Naive thymus-derived CD8-positive, alpha-beta T cell (primary cell): ENCODE measurements at places on chromosomes 1 and 21. TPM values are rescaled to one million over a fixed set of nuclear protein-coding genes. Genes with fewer than 3 reads are reported as not detected.

DNA sequence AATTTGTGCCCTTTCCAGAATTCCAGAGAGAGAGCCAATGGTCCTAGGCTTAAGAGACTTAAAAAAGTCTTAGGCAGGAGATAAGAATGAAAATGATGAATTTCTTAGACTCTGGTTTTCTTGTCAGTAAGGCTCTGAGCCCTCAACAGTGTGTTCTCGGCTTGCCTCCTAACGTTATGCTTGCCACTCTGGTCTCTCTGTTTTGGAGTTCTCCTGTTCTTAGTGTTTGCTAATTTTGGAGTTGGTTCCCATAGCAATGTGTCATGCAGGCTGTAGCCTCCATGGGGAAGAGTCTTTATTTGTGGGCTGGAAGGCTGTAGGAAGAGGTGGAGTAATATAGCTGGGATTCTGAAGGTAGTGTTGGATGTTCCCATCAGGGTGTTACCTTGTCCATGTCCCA, 19.9 kb downstream of the TBX19 start:
- no peak overlapping the region for H3K4me3 ChIP-seq
- H3K27me3 ChIP-seq: no peaks in the 10 kb centered on the region
- H3K4me1 ChIP-seq: no peaks in the 10 kb centered on the region
- H3K27ac ChIP-seq: no peak overlapping the region
- H3K36me3 ChIP-seq: no peaks in the 10 kb centered on the region

DNA sequence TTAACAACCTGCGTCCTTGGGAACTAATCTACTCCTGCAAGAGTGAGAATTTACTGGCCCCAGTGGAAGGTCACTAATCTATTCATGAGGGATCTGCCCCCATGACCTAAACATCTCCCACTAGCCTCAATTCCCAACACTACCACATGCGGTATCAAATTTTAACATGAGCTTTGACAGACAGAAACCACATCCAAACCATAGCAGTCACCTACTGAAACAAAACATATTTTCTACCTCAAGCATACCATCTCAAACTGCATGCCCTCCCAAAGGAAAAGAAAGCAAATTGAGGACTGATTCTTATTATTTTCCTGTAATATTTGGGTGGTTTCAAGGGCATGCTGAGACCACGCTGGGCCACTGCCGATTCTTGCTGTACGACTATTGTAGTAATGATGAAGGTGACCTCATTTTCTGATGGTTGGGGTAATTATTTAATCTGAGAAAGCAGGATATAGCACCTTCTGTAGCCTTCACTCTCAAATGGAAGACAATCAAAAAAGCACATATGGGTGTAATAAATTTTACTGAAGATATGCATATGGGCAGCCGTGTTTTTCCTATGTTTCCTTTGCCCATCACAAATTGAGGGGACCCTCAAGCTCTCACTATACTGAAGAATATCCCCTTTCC, 13.2 kb upstream of the GBP5 start:
- H3K4me1 ChIP-seq: peaks cover 71% of the 10 kb centered on the region
- no peak for DNase-seq
- no peaks in the 10 kb centered on the region for H3K27me3 ChIP-seq

- DNase-seq: no peak
- H3K36me3 ChIP-seq: peaks cover 1% of the 10 kb centered on the region
- no peaks in the 10 kb centered on the region for H3K4me1 ChIP-seq
Observed at GRCh38 chr1:232767305-232768074, 37.7 kb upstream of the MAP10 start.

- H3K4me1 ChIP-seq: no peaks in the 10 kb centered on the region
- no peak for DNase-seq
- no peak overlapping the region for H3K27ac ChIP-seq
- no peak overlapping the region for H3K4me3 ChIP-seq
Observed at GRCh38 chr1:230495076-230495475, 68.9 kb upstream of the PGBD5 start.

DNA sequence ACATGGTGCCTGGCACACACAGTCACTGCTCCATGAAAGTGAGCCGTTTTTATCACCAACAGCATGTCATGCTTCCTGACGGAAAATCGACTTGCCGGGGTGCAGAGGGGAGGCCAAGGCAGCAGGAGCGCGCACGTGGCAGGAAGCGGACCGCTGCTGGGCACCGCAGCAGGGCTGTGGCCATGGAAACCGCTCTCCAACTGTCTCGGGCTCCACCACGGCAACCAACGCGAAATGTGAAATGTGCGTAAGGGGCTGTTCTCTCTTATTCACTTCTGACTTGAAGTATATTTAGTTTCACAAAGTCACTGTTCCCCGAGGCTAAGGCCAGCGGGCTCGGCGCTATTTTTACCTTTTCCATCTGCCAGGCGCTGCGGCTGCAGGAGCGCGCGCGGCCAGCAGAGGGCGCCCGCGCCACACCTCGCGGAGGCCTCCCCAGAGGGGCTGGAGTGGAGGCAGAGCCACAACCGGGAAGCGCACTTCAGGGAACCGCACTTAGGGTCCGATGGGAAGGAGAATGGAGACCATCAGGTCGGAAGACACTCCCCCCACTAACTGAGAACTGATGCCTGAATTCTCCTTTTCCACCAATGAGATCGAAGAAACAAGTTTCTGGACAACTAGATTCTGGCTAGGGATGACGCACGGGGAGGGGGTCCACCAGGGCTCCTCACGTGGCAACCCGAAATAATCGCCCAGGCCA, 19.7 kb downstream of the RCC2 start:
- H3K36me3 ChIP-seq: peaks cover 99% of the 10 kb centered on the region
- peaks cover 13% of the 10 kb centered on the region for H3K4me1 ChIP-seq
- no peak overlapping the region for H3K4me3 ChIP-seq
- H3K27me3 ChIP-seq: no peaks in the 10 kb centered on the region
- H3K27ac ChIP-seq: peak overlapping the region; percentile 29

- no peak for DNase-seq
- H3K36me3 ChIP-seq: no peaks in the 10 kb centered on the region
- H3K4me1 ChIP-seq: no peaks in the 10 kb centered on the region
- no peaks in the 10 kb centered on the region for H3K27me3 ChIP-seq
- no peak overlapping the region for H3K27ac ChIP-seq
Observed at GRCh38 chr1:106254748-106255147, 801.7 kb upstream of the PRMT6 start.

- H3K4me1 ChIP-seq: peaks cover 56% of the 10 kb centered on the region
- H3K27me3 ChIP-seq: no peaks in the 10 kb centered on the region
- H3K27ac ChIP-seq: peak overlapping the region; percentile 74
Observed at GRCh38 chr21:31268090-31268489, 76.0 kb downstream of the TIAM1 start.

GRCh38 chr1:95380909-95381308, 146.9 kb downstream of the RWDD3 start:
- no peaks in the 10 kb centered on the region for H3K4me1 ChIP-seq
- H3K4me3 ChIP-seq: no peak overlapping the region
- H3K27ac ChIP-seq: no peak overlapping the region
- no peak for DNase-seq
- no peaks in the 10 kb centered on the region for H3K36me3 ChIP-seq

Gene TP73
- not detected for total RNA-seq

Gene PADI3
- total RNA-seq: not detected
